ENCODE measurements at places on chromosomes 5 and 9. TPM values are rescaled to one million over a fixed set of nuclear protein-coding genes. Genes with fewer than 3 reads are reported as not detected.

LCN2 gene
- 85.5 TPM for total RNA-seq

FIBCD1 gene
- total RNA-seq = 6.0 TPM

EGFLAM gene
- 4.3 TPM for total RNA-seq

FAM81B gene
- total RNA-seq = not detected

MACIR gene
- total RNA-seq = 13.0 TPM

ASTN2 gene
- 4.4 TPM for total RNA-seq

PTCH1 gene
- total RNA-seq = 57.9 TPM

COL5A1 gene
- total RNA-seq = 42.6 TPM

NELFB gene
- total RNA-seq = 61.2 TPM

FCN1 gene
- 2.0 TPM for total RNA-seq

ABO gene
- total RNA-seq = 16.3 TPM

- no peak for DNase-seq
Observed at GRCh38 chr5:178216779-178217178, 12.4 kb downstream of the HNRNPAB start.

GRCh38 chr5:129306725-129307124 lies 153.4 kb upstream of the ADAMTS19 start:
- no peak for DNase-seq

- no peak for DNase-seq
Observed at GRCh38 chr5:142871363-142872193, 101.4 kb downstream of the ARHGAP26 start.

- DNase-seq = no peak
Observed at GRCh38 chr5:146574713-146575112, 58.7 kb upstream of the GPR151 start.

DNA sequence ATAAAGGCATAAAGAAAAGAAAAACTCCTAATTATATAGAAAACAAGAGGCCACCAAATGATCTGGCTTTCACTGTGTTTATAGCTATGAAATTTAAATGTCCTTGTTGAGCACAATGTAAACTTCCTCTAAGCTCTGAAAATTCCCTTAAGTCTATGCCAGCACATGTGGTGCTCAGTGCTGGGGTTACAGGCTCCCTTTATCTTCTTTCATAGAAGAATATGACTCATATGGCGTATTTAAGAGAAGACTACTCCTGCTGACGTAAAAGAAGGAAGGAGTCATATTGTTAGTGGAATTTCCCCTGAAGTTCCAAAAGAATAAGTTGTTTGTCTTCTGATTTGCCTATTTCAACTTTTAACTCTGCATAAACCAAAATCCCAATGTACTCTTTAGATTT lies 30.4 kb downstream of the RNF145 start:
- no peak for DNase-seq

DNA sequence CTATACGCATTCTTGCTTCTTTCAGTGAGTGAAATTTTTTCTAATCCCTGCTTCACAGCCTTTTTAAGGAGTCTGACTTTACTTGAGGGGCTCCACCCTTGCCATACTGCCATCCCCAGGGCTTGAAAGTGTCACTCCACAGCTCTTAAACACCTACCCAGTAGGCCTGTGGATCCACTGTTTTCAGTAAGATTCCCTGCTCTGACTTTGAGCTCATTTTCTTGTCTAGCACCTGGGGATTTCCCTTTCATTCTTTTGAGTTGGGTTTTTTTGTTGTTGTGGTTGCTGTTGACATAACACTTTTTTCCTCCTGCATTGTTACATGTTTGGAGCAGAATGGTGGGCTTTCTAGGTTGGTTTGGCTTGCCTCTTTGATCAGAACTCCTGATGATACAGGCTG lies 23.6 kb downstream of the SREK1IP1 start:
- DNase-seq = no peak

- DNase-seq = no peak
Observed at GRCh38 chr9:18429070-18429469, 44.9 kb upstream of the ADAMTSL1 start.

DNA sequence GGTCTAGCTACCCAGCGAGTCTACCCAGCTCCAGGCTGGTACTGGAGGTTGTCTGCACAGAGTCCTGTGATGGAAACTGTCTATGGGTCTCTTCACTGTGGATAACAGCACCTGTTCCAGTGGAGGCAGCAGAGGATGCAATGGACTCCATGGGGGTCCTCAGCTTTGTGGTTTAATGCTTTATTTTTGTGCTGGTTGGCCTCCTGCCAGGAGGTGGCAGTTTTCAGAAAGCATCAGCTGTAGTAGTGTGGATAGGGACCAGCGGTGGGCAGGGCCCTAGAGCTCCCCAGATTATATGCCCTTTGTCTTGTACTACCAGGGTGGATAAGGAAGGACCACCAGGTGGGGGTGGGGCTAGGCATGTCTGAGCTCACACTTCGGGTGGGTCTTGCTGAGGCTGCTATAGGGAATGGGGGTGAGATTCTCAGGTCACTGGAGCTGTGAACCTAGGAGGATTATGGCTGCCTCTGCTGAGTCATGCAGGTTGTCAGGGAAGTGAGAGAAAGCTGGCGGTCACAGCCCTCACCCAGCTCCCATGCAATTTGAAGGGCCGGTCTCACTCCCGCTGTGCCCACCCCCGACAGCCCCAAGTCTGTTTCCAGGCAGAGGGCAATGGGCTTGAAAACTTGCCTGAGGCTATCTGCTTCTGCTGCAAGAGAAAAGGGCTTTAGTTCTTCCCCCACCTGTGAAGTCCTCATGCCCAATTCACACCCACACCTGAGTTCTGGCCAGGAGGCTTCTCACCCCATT lies 397.1 kb downstream of the TLE1 start:
- DNase-seq = no peak

GRCh38 chr5:136717917-136718316 lies 352.6 kb upstream of the TRPC7 start:
- DNase-seq = no peak

- peak; percentile 40 for DNase-seq
Observed at GRCh38 chr5:133870661-133871060, 97.8 kb downstream of the C5orf15 start.

DNA sequence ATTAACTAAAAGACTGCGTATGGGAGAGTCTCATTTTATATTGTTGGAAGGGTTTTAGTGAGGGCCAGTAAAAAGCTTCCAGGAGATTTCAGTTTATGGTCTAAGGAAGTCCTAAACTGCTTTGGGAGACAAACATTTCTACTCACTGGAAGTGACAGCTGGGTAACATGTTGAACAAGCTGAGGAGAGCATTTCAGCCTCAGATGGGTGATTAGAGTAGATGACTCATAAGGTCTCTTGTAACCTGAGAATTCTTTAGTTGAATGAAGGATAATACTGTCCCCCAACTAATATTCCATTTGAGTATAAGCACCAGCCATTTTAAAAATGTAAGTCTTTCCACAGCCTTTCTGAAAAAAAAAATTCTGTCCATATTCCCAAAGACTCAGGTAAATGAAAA lies 218.0 kb upstream of the C9orf72 start:
- no peak for DNase-seq

GRCh38 chr9:1917396-1917935 lies 97.7 kb upstream of the SMARCA2 start:
- DNase-seq = no peak

- DNase-seq = peak; percentile 80
Observed at GRCh38 chr9:98796364-98797101, at the start of gene ANKS6. Gene ANKS6 (minus strand): TSS chr9:98796555. CDS start chr9:98796491, 64 bp downstream.

DNA sequence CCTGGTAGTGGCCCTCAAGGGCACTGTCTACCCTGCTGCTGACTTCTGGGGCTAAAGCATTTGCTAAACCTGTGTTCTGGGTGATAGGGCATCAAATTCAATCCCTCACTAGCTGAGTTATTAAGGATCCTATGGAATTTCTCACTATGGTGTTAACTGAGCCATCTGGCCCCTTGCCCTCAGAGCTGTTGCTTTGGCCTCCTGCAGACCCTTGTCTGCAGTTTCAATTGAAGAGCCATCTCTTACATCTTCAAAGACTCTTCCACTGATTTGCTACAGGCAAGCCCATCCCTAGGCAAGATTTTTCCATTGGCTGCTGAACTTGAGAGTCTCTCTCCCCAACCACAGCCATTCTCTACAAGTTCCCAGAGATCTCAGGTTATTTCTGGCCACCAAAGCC lies 418.2 kb downstream of the ZNF608 start:
- no peak for DNase-seq

All from mucosa of gallbladder (tissue), 1 donor.